ENCODE measurements at places on chromosomes 6 and 20.

GRCh38 chr6:38322138-38322537, 317.6 kb downstream of the BTBD9 start:
- no peak for DNase-seq

- DNase-seq, result no peak
These were observed 31.9 kb upstream of the ENPP1 start for GRCh38 chr6:131775886-131776285.

GRCh38 chr6:110116258-110116657, 63.2 kb downstream of the WASF1 start:
- no peak for DNase-seq

DNA sequence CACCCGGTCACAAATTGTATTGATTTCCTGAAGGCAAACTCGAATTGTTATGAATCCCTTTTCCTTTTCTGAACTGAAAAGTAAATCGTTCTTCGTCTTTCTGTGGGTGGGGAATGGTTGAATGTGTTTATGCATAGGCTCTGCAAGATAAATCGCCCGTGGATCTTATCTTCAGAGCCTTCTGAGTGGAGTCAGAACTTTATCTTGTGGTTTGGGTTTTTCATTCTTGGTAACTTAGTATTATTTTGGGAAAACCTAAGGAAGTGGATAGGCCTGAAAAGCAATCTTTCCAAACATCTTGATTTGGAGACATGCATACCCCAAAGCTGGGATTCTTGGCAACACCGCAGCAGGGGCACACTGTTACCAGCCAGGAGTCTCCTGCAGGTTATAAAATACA, 122.4 kb downstream of the MAP3K7 start:
- no peak for DNase-seq

DNA sequence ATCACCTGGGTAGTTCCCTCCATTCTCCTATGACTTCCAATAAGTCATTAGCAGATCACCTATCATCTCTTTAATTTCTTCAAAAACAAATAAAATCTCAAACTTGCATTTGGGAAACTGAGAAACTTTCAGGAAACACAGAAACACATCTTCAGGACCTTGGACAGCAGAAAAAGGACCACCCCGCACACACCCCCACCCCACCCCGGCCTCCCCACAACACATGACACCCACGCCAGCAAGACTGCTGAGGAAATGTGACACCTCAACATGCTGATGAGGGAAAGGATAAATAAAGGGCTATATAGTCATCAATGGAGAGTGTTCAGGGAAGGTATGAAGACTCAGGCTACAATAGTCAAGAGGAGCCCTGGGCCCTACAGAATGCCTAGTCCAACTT, 15.6 kb upstream of the TRIM39 start:
- DNase-seq, result no peak

DNA sequence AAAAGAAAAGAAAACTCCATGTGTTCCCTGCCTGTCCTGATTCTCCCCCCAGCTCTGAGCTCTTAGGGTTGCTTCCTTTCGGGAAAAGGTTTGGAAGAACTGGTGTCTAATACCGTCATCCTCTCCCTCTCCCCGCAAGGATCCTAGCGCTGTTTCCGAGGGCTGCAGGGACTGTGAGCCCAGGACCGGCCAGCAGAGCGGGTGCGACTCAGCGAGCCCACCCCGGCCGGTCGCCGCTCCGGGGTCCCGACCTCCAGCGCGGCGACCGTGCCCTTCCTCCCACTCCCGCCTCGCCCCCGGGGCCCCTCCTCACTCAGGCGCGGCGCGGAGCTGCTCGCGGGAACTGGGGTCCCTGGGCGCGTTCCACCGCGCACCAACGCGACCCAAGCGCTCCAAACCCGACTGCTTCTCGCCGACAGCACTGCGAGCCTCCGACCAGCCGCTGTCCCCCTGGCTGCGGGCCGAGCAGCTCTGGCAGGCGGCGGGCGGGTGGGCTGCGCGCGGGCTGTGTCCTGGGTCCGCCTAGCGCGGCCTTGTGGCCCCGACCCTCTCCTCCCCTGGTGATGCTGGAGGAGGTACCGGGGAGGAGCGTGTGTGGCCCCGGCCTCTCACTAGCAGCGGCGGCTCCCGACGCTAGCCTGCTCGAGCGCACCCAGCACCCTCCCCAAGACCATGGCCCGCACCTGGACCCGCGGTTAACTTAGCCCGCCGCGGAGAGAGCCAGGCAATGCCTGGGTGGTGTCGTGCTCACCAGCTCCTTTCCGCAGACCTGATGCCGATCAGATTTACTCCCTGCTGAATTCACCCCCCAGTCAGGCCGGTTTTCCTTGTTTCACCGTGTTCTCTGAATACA, at the start of gene PLA2G7:
TSS of gene PLA2G7 (minus strand) at position 509 of the 853 bp plus-strand sequence. CDS start 12,484 bp downstream, outside the sequence.
- DNase-seq, result no peak

Measured in stimulated activated effector memory CD8-positive, alpha-beta T cell treated with anti-CD3 and anti-CD28 coated beads, Interleukin-12 subunit alpha, Interleukin-12 subunit beta, amount 100 ng/mL, for 72 hours (primary cell).